ENCODE measurements at places on chromosomes 6 and 20. TPM values are rescaled to one million over a fixed set of nuclear protein-coding genes. Genes with fewer than 3 reads are reported as not detected.

CDS2 gene
- polyA plus RNA-seq: 52.6 TPM

TNFRSF6B gene
- polyA plus RNA-seq: 51.9 TPM

KCNQ5 gene
- 3.5 TPM for polyA plus RNA-seq

TNFAIP3 gene
- polyA plus RNA-seq: 73.3 TPM

SLC4A11 gene
- 3.9 TPM for polyA plus RNA-seq

DNA sequence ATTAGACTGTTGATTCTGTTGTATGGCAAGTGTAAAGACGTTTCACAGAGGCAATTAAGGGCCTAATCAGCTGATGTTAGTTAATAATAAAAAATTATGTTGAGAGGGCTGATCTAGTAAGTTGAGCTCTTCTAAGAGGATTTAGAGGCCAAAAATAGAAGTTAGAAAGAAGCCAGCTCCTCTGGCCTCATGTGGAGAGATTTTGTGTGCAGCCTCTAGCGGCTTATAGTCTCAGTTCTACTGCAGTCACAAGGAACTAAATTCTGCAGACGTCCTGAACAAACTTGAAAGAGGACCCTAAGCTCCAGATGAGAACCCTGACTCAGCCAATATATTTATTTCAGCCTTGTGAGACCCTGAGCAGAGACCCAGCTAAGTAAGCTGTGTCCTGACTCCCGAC, 498.6 kb downstream of the BTBD3 start:
- no peaks in the 10 kb centered on the region for H3K27me3 ChIP-seq
- H3K27ac ChIP-seq: no peak overlapping the region
- H3K36me3 ChIP-seq: no peaks in the 10 kb centered on the region
- DNase-seq: no peak
- peaks cover 14% of the 10 kb centered on the region for H3K4me1 ChIP-seq

GRCh38 chr6:90739339-90739738, 152.5 kb upstream of the MAP3K7 start:
- no peaks in the 10 kb centered on the region for H3K27me3 ChIP-seq
- H3K4me1 ChIP-seq: no peaks in the 10 kb centered on the region
- no peak for DNase-seq
- no peaks in the 10 kb centered on the region for H3K36me3 ChIP-seq
- no peak overlapping the region for H3K4me3 ChIP-seq

DNA sequence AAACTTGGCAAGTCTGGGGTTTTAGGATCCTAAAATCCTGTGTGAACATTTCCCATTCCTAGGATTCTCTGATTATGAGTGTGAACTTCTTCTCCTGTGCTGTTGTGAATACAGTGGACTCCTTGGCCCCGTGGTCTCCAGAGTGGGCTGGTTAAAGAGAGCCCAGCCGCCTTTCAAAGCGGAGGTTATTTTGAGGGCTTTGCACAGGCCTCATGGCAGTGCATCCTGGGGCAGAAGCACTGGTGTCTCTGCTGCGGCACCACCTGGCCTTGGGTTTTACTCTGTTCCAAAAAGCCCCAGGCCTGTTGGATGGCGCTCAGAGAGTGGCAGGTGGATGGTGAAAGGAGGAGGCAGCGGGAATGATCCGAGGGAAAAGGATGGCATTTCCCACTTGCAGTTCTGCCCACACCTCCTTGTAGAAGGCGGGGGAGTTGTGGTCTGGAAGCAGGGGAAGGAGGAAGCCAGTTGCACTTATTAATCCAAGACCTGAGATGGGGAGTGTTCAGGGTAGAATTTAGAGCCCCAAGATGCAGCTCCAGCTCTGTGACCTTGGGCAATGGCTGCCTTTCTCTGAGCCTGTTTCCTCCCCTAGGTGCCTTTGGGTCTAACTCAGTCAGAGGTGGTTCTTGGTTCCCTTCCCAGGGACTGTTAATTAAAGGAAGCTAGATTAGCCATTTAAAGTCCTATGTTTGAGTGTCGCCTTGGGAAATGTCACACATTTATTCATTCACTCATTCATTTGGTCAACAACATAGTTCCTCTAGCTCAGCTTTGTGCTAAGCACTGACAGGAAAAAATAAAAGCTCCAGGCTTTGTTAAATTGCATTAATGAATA, 22.4 kb downstream of the MMP24 start:
- no peaks in the 10 kb centered on the region for H3K36me3 ChIP-seq
- H3K4me1 ChIP-seq: no peaks in the 10 kb centered on the region
- H3K4me3 ChIP-seq: no peak overlapping the region
- no peak overlapping the region for H3K27ac ChIP-seq

DNA sequence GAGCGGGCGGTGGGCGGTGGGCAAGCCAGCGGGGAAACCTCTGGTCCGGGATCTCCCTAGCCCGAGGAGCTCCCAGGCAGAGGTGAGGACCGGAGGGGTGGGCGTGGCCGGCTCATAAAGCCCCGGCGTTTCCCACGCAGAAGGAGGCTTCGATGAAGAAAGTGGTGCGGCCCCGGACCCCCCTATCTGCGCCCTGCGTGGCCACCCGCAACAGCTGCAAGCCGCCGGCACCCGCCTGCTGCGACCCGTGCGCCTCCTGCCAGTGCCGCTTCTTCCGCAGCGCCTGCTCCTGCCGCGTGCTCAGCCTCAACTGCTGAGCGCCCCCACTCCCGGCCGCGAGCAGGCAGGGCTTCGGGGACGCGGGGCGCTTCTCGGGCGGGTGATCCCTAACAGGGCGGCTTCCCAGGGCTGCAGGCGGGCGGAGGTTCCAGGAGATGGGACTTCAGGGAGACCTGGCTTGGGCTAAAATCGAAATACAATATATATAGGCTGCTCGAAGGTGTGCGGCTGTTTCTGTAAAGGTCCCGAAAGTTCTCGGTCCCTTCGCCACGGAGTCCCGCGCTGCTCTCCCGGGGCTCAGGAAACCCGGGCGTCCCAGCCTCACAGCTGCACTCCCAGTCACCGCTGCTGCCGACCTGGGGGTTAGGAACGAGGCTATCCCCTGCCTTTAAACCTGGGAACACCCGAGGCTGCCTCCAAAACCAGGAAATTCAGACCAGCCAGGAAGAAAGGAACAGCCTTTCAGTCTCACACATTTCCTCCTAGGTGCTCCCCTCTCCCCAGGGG, 27.8 kb downstream of the ASIP start:
- H3K4me3 ChIP-seq: peak overlapping the region; percentile 3
- DNase-seq: no peak
- no peaks in the 10 kb centered on the region for H3K4me1 ChIP-seq
- H3K27ac ChIP-seq: no peak overlapping the region

- peak overlapping the region; percentile 40 for H3K4me3 ChIP-seq
- peaks cover 38% of the 10 kb centered on the region for H3K4me1 ChIP-seq
- DNase-seq: no peak
- H3K27ac ChIP-seq: peak overlapping the region; percentile 96
These were observed 58.4 kb downstream of the TRIM38 start for GRCh38 chr6:26021001-26021349.

GRCh38 chr6:166437661-166438060, 54.9 kb upstream of the MPC1 start:
- H3K27me3 ChIP-seq: no peaks in the 10 kb centered on the region
- H3K4me3 ChIP-seq: no peak overlapping the region
- DNase-seq: no peak
- H3K27ac ChIP-seq: no peak overlapping the region
- no peaks in the 10 kb centered on the region for H3K4me1 ChIP-seq

- no peaks in the 10 kb centered on the region for H3K36me3 ChIP-seq
- no peaks in the 10 kb centered on the region for H3K4me1 ChIP-seq
- H3K4me3 ChIP-seq: no peak overlapping the region
- H3K27ac ChIP-seq: no peak overlapping the region
These were observed 590.7 kb downstream of the MEI4 start for GRCh38 chr6:78243519-78243918.

GRCh38 chr6:101539510-101540245, 146.2 kb downstream of the GRIK2 start:
- H3K27ac ChIP-seq: no peak overlapping the region
- no peak overlapping the region for H3K4me3 ChIP-seq
- H3K36me3 ChIP-seq: no peaks in the 10 kb centered on the region
- H3K4me1 ChIP-seq: peaks cover 12% of the 10 kb centered on the region
- peak; percentile 19 for DNase-seq

DNA sequence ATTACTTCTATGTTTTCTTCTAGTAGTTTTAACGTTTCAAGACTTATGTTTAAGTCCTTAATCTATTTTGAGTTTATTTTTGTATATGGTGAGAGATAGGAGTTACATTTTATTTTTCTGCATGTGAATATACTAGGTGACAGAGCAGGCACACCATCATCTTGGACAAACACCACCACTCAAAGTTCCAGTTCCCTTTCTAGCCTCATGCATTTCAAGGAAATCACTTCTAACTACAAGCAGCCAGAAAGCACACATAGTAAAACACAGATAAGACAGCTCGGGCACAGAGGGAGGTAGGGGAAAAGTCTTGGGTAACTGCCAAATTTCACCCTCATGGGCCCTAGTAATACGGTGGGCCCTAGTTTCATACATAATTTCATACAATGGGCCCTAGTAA, 609.4 kb upstream of the HS3ST5 start:
- DNase-seq: no peak
- no peak overlapping the region for H3K27ac ChIP-seq
- H3K4me1 ChIP-seq: no peaks in the 10 kb centered on the region
- H3K27me3 ChIP-seq: no peaks in the 10 kb centered on the region
- no peaks in the 10 kb centered on the region for H3K36me3 ChIP-seq
- H3K4me3 ChIP-seq: no peak overlapping the region

DNA sequence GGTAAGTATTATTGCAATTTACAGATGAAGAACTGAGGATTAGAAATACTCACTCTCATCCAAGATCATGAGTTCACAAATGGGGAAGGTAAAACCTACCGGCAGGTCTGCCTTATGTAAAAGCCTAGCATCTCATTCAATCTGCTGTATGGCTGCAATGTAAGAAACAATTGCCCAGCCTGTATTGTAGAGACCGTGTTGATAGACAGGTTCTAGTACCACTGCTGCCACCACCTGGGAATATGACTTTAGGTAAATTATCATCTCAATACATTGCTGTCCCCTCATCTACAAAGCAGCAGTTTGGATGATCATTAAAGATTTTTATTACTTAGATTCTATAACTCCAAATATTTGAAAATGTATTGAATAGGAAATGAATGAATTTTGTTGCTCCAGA, 23.3 kb upstream of the ARHGAP18 start:
- DNase-seq: no peak
- no peaks in the 10 kb centered on the region for H3K36me3 ChIP-seq
- H3K27me3 ChIP-seq: no peaks in the 10 kb centered on the region
- no peak overlapping the region for H3K4me3 ChIP-seq
- no peak overlapping the region for H3K27ac ChIP-seq
- H3K4me1 ChIP-seq: peaks cover 22% of the 10 kb centered on the region

DNA sequence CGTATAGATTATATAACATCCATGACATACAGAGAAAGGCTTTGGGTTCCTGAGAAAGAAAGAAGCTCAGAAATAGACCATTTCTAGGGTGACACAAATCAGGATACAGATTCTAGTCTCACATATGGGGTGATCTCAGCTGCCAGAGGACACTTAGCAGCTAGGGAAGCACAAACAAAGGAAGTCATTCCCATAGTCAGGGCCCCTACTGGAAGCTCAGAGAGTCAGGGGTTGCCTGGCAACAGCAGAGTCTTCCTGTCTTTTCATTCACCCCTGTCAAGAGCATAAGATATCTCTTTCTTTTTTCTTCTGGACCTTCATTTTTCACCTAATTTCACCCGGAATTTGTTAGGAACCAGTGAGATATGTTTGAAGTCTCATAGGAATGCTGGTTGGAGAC, 81.9 kb upstream of the IYD start:
- H3K27me3 ChIP-seq: no peaks in the 10 kb centered on the region
- H3K4me3 ChIP-seq: no peak overlapping the region
- H3K4me1 ChIP-seq: peaks cover 17% of the 10 kb centered on the region

- H3K27me3 ChIP-seq: no peaks in the 10 kb centered on the region
- no peaks in the 10 kb centered on the region for H3K36me3 ChIP-seq
- H3K4me3 ChIP-seq: no peak overlapping the region
These were observed 255.5 kb downstream of the CDC5L start for GRCh38 chr6:44642870-44643522.

DNA sequence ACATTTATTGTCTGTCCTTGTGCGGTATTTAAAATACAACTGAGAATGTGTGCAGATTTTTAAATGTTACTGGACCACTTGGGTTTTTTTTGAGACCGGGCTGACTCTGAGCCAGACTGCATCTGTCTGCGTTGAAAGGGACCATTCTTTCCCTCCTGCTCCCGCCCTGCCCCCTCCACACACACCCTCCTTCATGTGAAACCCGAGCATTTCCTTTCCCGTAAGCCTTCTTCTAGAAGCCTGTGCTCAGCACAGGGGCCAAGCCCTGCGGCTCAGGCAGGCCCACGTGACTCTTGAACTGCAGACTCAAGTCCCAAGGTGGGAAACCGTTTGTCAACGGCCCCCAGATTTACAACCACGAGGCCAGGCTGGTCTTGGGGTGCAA, 82.7 kb upstream of the FOXC1 start:
- H3K27me3 ChIP-seq: peaks cover 16% of the 10 kb centered on the region
- H3K27ac ChIP-seq: no peak overlapping the region
- no peak overlapping the region for H3K4me3 ChIP-seq
- peaks cover 9% of the 10 kb centered on the region for H3K4me1 ChIP-seq

GRCh38 chr20:8755340-8756118, 313.4 kb upstream of the PLCB4 start:
- no peaks in the 10 kb centered on the region for H3K36me3 ChIP-seq
- no peaks in the 10 kb centered on the region for H3K4me1 ChIP-seq
- DNase-seq: no peak
- no peaks in the 10 kb centered on the region for H3K27me3 ChIP-seq
- H3K4me3 ChIP-seq: no peak overlapping the region

GRCh38 chr6:3011592-3011991, 11.9 kb downstream of the NQO2 start:
- H3K4me3 ChIP-seq: no peak overlapping the region
- H3K36me3 ChIP-seq: peaks cover 9% of the 10 kb centered on the region
- no peaks in the 10 kb centered on the region for H3K27me3 ChIP-seq
- H3K4me1 ChIP-seq: peaks cover 12% of the 10 kb centered on the region
- no peak for DNase-seq
- no peak overlapping the region for H3K27ac ChIP-seq

GRCh38 chr6:89527634-89528033, 94.7 kb downstream of the ANKRD6 start:
- H3K36me3 ChIP-seq: no peaks in the 10 kb centered on the region
- no peak overlapping the region for H3K4me3 ChIP-seq
- H3K27me3 ChIP-seq: no peaks in the 10 kb centered on the region
- no peak for DNase-seq
- H3K4me1 ChIP-seq: no peaks in the 10 kb centered on the region
- H3K27ac ChIP-seq: no peak overlapping the region

- peaks cover 21% of the 10 kb centered on the region for H3K27me3 ChIP-seq
- H3K4me1 ChIP-seq: no peaks in the 10 kb centered on the region
- no peak overlapping the region for H3K4me3 ChIP-seq
- no peak for DNase-seq
- H3K27ac ChIP-seq: no peak overlapping the region
- H3K36me3 ChIP-seq: no peaks in the 10 kb centered on the region
These were observed 168.5 kb downstream of the CDC5L start for GRCh38 chr6:44556046-44556445.

GRCh38 chr6:30814146-30815040, 69.9 kb upstream of the DDR1 start:
- no peak overlapping the region for H3K4me3 ChIP-seq
- peak overlapping the region; percentile 76 for H3K27ac ChIP-seq
- peaks cover 66% of the 10 kb centered on the region for H3K4me1 ChIP-seq
- H3K36me3 ChIP-seq: no peaks in the 10 kb centered on the region
- no peak for DNase-seq
